ENCODE measurements at places on chromosomes 4 and X.

- no peak overlapping the region for H3K4me3 ChIP-seq
- no peak overlapping the region for H3K27ac ChIP-seq
- H3K27me3 ChIP-seq = no peaks in the 10 kb centered on the region
- H3K36me3 ChIP-seq = no peaks in the 10 kb centered on the region
- DNase-seq = no peak
Observed at GRCh38 chr4:39893693-39894072, 84.0 kb downstream of the PDS5A start.

- H3K4me1 ChIP-seq = no peaks in the 10 kb centered on the region
- no peaks in the 10 kb centered on the region for H3K36me3 ChIP-seq
- no peaks in the 10 kb centered on the region for H3K27me3 ChIP-seq
- DNase-seq = no peak
- no peak overlapping the region for H3K27ac ChIP-seq
- no peak overlapping the region for H3K4me3 ChIP-seq
Observed at GRCh38 chr4:135941671-135942070, 1590.6 kb downstream of the PCDH18 start.

DNA sequence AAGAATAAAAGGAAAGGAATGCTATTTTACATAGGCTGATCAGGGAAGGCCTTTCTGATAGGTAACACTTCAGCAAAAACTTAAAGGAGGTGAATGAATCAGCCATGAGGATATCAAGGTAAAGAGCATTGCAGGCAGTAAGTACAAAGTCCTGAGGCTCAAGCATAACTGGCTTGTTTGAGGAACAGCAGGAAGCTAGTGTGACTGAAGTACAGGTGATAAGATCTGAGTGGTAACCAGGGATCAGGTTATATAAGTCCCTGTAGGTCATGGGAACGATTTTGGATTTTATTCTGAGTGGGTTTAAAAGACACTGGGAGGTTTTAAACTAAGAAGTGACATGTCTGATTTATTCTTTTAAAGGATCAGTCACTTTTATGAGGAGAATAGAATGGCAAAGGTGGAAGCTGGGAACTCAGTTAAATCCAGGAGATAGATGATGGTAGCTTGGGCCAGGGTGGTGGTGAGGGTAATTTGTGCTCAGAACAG, 47.1 kb upstream of the THOC2 start:
- no peaks in the 10 kb centered on the region for H3K4me1 ChIP-seq
- DNase-seq = no peak
- H3K27ac ChIP-seq = no peak overlapping the region
- no peak overlapping the region for H3K4me3 ChIP-seq

- no peaks in the 10 kb centered on the region for H3K27me3 ChIP-seq
- no peak overlapping the region for H3K27ac ChIP-seq
- no peak overlapping the region for H3K4me3 ChIP-seq
- H3K4me1 ChIP-seq = no peaks in the 10 kb centered on the region
- H3K36me3 ChIP-seq = no peaks in the 10 kb centered on the region
Observed at GRCh38 chr4:10276152-10276551, 159.6 kb upstream of the WDR1 start.

DNA sequence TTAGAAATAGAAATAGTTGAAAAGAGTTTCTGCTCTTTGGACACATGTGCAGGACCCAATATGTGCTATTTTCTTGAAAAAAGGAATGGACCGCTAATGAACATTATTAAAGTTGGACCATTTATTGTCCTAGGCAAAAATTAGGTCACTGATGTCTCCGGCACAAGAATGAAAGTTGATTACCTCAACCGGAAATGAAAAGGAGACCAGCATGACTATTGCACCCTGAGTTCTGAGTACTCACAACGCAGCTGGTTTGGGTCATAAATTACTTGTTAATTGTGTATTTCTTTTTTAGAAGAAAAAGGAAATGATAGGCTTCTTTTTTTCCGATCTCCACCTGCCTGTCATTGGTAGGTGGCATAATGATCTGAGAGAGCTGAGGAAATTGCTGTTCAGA, 232.7 kb downstream of the ARHGAP24 start:
- H3K4me1 ChIP-seq = no peaks in the 10 kb centered on the region
- H3K27me3 ChIP-seq = no peaks in the 10 kb centered on the region
- no peak overlapping the region for H3K4me3 ChIP-seq
- H3K27ac ChIP-seq = no peak overlapping the region

DNA sequence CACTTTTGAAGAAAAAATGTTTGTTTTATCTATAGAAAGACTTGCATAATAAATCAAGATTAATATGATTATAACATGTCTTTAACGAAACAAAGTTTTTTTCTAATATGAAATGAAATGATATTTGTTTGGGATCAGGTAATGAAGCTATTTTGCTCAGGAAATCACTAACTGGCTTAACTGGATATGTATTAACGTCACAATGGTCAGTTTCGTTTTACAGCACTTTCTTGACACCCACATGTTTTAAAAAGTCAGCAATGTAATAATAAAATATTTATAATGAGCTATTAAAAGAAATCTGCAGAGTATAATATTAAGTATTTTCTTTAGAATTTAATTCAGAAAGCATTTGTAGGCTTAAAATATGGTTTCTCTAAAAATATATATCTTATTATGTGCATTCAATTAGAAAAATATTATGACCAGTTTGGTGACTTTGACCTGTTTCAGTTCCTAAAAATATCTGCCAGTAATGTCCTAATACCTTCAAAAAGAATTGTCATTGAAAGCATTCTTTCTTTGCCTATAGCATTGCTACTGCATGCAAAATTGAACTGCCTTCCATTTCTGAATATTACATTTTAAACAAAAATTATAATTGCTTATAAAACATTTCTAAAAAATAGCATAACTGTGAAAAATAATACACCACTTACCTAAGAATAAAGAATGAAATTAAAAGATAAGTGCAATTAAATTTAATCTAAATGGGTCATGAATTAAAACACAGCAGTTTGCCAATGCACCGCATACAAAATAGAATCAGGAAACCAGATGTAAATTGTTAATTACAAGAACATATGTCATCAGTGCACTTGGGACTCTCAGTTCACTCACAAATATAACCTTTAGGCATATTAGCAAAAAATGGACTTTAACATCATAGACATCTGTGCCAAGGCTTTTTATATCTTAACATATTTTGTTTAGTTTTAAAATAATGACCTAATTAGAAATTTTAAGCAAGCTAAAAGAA, 31.6 kb downstream of the TIGD2 start:
- H3K4me3 ChIP-seq = no peak overlapping the region
- DNase-seq = no peak
- H3K27me3 ChIP-seq = no peaks in the 10 kb centered on the region
- no peaks in the 10 kb centered on the region for H3K36me3 ChIP-seq
- no peaks in the 10 kb centered on the region for H3K4me1 ChIP-seq

GRCh38 chrX:150903110-150903508, 4.6 kb upstream of the CD99L2 start:
- peaks cover 24% of the 10 kb centered on the region for H3K27me3 ChIP-seq
- H3K4me3 ChIP-seq = no peak overlapping the region
- no peaks in the 10 kb centered on the region for H3K36me3 ChIP-seq
- H3K27ac ChIP-seq = no peak overlapping the region
- DNase-seq = no peak

DNA sequence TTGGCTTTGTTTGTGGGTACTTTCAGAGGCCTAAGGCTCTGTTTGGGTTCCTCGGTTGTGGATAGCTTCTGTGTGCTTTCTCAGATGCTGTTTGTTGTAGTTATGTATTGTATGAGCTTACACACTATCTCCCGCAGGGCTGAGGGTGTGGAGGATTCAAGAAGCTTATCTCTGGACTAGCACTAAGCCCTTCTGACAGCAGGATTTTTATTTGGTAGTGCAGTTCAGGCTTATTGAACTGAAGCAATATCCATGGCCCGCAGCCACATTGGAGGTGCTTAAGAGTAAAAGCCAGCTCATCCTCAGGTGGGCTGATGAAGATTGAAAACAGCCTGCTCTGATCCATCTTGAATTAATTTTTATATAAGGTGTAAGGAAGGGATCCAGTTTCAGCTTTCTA, 128.2 kb downstream of the RASGEF1B start:
- no peaks in the 10 kb centered on the region for H3K36me3 ChIP-seq
- H3K27ac ChIP-seq = no peak overlapping the region
- DNase-seq = no peak
- H3K4me3 ChIP-seq = no peak overlapping the region
- no peaks in the 10 kb centered on the region for H3K4me1 ChIP-seq
